ENCODE measurements at places on chromosomes 11 and 22.

DNA sequence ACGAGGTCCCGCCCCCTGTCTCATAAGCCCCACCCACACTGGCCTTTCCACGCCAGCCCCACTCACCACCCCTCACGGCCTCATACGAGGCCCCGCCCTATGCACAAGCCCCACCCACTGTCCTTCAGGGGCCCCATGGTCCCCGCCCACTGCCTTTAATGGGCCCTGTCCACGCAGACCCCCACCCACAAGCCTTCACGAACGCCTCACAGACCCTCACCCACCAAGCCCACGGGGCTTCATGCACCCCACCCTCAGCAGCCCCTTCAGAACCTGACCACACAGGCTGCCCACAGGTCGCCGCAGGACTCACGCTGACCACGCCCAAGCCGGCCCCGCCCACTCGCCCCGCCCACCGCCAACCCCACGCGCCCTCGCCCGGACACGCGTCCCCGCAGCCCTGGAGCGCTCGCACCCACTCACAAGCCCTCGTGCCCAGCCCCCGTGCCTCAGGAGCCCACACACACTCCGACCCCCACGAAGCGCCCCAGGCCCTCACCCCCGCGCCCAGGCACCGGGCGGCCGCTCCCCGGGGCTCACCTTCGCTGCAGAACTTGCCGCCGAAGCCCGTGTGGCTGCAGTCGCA is 10.5 kb downstream of the NRXN2 start:
- no peak for DNase-seq

DNA sequence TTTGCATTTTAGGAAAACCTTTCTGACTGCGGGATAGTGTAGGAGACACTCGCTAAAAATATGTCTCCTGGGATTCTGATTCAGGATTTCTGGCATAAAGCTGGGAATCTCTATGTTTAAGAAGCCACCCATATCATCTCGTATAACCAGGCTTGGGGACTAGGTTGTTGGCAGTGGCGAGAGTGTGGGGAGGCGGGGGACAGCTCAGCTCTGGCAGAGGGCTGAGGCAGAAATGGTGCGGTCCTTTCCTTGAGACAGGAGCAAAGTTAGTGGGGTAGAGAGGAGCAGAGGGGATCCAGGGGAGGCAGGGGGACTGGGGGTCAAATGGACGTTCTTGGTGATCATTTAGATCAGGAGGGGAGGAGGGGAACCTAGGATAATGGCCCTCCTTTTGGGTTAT is 74.3 kb downstream of the TEAD1 start:
- DNase-seq, result no peak

DNA sequence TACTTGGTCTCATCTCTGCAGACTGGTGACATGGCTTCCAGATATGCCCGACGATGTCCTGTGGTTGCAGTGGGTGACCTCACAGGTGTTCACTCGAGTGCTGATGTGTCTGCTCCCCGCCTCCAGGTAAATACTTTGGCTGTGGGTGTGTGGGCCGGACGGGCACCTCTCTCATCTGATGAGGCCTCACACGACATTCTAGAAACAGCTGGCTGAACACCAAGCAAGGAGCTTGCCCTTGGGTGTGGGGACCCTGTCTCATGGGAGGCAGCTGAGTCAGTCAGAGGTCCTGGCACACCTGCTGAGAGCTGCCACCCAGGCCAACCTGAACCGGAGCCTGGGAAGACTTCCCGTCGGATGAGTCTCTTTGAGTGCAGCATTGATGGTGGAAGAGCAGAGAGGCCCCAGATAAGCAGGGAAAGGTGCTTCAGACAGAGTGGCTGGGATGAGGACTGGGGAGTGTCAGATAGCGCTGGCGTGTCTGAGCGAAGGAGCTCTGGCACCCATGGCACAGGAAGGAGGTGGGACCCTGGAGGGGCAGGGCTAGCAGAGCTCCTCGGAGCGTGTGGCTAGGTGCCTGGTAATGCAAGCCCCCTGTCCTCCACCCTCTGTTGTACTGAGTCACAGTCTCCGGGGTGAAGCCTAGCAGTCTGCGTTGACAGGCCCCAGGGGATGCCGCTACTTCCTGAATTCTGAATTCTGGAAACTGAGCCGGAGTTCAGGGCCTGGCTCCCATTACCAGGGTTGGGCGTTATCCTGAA is 10.4 kb upstream of the SAMM50 start:
- DNase-seq, result no peak

DNA sequence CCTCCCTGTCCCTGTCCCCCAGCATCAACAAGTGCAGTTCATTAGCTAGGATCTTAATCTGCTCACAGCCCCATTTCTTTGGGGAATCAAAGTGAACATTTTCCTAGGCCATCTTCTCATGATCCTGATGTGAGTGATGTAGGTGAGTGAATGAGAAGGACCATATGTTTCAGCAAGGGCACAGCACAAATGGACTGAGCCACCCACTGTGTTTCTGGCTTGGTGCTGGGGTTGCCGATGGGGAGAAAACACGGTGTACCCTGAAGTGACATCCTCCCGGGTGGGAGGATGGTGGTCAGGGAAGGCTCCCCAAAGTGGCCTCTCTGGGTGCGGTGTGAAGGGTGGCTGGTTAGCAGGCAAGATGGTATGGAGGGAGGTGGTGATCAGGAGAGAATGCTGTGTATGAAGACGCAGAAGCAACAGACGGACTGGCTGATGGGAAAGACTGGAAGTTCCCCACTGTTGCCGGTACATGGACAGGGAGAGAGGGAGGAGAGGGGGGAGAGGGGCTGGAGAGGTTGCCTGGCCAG is 72.2 kb downstream of the JAM3 start:
- DNase-seq, result no peak

DNA sequence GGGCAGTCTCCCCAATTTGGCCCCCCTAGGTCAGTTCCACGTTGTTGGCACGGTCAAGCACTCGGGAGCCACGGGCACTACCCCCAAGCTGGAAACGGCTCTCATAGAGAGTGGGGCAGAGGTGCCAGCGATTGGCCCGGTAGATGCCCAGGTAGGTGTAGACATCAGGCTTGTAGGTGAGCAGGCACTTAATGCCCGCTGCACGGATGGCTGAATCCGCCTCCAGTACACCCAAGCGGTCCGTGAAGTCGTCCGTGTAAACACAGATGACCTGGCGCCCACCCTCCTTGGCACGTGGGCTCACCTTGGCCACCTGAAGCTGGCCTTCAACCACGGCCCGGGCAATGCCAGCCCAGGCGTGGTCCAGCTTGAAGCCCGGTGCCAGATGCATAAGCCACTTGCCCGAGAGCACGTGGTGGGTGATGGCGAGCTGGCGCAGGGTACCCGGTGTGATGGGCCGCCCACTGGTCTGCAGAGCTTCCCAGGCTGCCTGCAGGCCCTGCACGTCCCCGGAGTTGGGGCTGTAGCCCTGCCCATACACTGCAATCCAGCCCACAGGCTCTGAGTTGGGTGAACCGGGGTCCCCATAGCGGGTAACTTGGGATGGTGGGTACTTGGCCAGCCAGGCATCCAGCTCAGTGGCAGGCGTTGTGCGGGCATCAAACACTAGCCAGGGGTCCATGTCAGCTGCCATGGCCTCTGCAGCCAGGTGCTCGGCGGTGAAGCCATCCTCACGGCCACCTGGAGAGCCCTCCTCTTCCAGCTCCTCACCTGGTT is 1.2 kb downstream of the C11orf68 start:
- no peak for DNase-seq

GRCh38 chr22:47411006-47411405 is 648.6 kb downstream of the TBC1D22A start:
- DNase-seq, result no peak

DNA sequence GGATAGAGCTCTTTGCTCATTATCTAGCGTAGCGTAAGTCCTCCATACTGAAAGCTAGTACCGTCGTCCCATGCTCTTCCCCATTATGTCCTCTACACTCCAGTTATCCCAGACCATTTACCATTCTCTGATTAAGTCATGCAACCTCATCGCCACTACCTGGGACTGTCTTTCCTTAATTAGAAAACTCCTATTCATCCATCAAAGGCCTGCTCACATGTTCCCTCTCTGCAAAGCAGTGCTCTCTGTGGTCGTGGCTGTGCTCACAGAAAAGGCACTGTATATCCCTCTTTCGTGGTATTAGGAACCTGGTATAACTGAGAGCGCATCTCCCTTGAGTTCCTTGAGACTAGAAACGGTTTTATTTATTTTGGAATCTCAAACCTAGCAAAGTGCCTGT is 253.3 kb downstream of the KIRREL3 start:
- no peak for DNase-seq

- no peak for DNase-seq
These were observed 100.4 kb downstream of the KIRREL3 start for GRCh38 chr11:126899961-126900748.

- no peak for DNase-seq
These were observed 13.3 kb downstream of the IL17REL start for GRCh38 chr22:49999063-49999945.
